Smooth muscle cell of the brain vasculature (primary cell): ENCODE measurements at places on chromosomes 4 and X.

DNA sequence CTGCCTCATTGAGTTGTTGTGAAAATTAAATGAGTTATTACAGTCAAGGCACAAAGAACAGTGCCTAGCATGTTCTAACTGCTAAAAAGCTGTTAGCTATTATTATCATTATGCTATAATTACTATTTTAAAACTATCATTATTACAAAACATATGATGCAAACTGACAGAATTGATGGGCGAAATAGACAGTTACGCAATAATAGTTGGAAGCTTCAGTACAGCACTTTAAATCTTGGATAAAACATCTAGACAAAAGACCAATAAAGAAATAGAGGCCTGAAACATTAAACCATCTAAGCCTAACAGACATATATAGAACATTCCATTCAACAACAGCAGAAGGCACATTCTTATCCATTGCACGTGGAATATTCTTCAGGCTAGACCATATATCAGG is 73.0 kb downstream of the TAB3 start:
- no peak for DNase-seq

DNA sequence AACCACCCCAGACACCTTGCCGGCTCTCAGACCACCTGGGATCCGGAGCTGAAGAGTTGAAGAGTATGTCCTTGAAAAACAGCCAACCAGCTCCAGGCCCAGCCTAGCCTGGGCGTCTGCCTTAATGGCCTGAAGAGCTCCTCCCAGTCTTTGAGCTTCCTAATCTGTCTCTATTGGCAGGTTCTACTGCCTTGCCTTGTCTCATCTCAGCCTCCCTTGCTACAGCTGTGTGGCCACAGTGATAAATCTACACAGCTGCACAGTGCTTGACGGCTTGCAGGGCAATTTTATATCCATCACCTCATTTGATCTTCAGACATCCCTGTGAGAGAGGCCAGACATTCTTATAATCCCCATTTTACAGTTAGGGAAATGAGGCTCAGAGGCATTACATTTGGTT is 19.9 kb downstream of the AWAT2 start:
- no peak for DNase-seq

DNA sequence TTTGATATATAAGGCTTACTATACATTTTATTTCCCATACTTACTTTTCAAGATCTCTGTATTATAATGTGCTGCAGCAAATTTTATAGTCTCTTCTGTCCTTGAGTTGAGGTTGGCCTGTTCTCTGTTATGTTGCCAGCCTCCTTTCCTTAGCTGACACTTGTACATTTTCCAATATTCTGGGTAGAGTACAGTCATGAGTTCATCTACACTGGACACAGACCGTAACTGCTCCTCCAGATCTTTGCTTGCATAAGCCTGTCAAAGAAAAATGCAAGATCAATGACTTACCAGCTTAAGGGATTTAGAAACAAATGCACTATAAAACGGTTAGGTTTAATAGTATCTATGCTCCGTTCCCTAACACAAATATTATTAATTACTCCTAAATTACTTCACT is 63.2 kb downstream of the VEGFC start:
- no peak for DNase-seq

DNA sequence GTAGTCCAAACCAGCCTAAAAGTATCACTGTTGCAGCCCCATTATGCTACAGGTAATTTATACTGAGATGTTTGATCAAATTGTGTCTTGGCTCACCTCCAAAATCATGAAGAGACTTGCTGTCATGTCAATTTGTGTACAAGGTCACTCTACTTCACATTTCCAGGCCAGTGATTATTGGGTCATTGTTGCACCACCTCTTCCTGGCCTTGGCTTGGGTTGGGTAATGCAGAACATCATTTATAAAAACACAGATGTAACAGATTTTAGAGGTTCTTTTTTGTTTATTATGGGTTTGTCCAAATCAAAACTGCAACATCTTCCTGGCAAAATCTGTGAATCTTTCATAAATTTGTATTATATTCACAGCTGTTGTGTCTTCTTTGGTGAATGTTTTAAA is 459.5 kb downstream of the ANKRD50 start:
- no peak for DNase-seq

DNA sequence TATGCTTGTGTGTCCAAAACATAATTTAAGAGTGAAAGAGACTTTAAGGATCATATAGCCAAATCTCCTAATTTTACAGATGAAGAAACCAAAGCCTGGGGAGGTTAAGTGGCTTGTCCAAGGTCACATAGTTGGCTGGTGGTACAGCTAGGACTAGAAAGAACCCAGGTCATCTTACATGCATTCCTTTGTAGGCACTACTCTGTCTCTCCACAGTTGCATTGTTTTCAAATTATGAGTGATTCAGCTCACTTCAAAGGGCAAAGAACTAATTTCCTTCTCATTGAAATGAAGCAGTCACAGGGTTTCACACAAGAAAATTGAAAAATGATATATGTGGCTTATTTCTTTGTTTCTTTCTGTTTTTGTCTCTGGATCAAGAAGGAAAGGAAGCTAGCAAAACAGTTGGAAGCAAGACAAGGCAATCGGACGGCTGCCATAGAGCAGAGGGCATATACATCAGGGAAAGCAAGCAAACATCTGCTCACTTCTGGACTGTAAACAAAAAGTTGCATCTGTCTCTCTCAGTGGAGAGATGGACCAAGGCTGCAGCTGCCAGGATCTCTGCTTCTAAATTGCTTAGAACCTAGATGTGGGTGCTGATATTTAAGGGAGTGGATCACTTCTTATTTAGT is 107.5 kb upstream of the AMOT start:
- no peak for DNase-seq

DNA sequence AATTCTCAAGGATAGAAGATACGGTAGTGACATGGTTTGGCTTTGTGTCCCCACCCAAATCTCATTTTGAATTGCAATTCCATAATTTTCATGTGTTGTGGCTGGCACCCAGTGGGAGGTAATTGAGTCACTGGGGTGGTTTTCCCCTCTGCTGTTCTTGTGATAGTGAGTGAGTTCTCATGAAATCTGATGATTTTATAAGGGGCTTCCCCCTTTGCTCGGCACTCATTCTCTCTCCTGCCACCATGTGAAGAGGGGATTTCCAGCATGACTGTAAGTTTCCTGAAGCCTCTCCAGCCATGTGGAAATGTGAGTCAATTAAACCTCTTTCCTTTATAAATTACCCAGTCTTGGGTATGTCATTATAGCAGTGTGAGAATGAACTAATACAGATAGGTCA is 8.5 kb upstream of the SPANXN4 start:
- DNase-seq: no peak

DNA sequence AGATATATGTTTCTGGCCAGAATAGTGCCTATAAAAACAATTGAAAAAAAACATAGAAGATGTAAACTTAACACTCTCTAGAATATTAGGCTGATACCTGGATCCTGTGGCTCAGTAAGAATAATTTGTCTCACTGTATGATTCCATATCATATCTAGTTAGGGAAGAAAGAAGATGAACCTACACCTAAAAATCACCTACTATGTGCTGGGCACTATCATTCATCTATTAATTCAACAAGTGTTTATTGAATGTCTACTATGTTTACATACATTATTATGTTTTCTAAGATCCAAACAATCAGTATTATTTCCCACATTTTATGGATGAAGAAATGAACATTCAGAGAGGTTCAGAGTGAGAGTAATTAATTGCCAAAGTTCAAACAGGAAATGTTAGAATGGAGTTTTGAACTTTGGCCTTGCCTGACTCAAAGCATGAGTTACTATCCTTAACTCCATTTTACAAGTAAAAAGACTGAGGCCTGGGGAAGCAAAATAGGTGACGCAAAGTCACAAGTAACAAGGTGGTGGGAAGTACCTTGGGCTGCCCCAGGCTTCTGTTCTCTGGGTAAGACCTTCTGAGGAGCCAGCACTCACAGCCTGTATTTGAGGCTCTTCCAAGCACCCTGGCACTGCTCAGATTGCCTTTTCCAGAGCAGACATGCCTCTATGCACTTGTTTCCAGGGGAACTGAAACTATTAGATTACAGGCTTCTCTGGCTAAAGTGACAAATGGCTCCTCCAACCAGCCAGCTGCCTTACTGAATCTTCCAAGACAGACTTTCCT is 111.1 kb upstream of the ACSL4 start:
- no peak for DNase-seq

DNA sequence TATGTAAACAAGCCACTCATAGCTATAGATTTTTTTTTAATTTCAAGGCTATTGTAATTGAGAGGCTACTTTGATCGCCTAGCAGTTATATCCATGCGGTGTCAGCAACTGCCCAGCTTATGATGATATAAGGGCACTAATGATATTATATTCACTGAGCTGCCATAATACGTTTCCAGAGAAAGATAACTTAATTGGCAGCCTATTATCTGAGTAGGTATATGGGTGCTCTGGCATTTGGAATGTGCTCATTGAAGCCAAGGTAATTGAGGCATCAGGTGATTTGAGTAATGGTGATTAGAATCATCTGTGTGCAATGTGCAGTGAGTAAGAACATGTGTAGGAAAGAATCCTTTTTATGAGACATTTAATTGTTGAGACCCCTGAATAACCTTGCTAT is 490.0 kb downstream of the CENPC start:
- DNase-seq: no peak

DNA sequence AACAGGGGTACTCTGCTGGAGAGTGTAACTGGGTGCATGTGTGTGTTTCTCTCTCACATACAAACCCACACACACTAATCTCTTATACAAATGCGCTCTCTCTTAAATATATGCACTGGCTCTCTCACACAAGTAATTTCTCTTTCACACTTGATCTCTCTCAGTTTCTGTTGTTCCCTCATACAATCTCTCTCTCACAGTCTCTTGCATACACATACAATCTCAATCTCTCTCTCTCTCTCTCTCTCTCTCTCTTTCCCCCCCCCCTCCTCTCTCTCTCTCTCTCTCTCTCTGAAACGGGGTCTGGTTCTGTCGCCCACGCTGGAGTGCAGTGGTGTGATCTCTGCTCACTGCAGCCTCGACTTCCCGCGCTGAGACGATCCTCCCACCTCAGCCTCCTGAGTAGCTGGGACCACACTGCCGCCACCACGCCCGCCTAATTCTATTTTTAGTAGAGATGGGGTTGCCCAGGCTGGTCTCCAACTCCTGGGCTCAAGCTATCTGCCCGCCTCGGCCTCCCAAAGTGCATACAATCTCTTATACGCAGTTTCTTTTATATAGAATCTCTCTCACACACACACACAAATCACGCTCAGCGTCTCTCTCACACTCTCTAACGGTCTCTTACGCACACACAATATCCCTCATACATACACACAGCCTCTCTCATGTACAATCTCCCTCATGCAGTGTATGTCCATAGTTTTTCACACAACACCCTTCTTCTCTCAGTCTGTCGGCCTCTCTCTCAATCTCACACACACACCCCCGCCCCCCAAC is 518 bp upstream of the FAM241A start:
- peak; percentile 21 for DNase-seq

- no peak for DNase-seq
These were observed 64.3 kb downstream of the LRBA start for GRCh38 chr4:150950657-150951288.

DNA sequence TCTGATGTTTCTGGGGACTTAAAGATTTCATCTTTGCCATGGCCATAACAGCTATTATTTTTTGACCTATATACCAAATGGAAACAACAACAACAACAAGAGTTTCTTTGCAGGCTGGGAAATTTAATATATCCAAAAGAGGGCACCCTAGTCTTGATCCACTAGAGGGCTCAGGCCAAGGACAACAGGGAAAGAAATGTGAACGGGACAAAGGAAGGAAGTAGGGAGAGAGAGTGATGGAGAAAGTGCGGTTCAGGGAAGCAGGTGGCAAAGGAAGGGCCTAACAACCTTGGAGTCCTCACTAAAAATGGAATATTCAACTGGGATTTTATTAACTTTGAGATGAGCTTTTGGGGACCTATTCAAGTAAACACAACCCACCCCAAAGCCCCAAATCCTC is 67.8 kb upstream of the SCML1 start:
- DNase-seq: no peak

GRCh38 chr4:98467627-98468072 is 190.8 kb downstream of the TSPAN5 start:
- peak; percentile 81 for DNase-seq

GRCh38 chrX:150405006-150405405 is 41.9 kb downstream of the MAMLD1 start:
- no peak for DNase-seq

- DNase-seq: no peak
These were observed 191.7 kb upstream of the EDNRA start for GRCh38 chr4:147289181-147289580.

DNA sequence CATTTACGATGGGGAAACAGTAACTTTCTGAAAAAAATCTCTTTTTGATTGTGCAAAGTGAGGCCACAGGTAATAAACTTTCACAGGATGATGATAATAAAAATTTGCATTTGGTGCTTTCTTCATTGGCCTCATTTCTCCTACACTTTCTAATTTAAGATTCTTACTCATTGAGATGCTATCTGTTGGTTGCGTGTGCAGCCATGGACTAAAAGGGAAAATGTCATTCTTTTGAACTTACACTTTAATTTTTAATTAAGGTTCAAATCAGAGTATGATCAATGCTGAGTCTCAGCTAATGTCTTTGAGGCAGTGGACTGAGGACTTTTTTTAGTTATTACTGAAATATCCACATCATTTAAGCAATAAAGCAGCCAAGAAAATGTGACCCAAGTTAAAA is 87.6 kb downstream of the SEL1L3 start:
- no peak for DNase-seq

DNA sequence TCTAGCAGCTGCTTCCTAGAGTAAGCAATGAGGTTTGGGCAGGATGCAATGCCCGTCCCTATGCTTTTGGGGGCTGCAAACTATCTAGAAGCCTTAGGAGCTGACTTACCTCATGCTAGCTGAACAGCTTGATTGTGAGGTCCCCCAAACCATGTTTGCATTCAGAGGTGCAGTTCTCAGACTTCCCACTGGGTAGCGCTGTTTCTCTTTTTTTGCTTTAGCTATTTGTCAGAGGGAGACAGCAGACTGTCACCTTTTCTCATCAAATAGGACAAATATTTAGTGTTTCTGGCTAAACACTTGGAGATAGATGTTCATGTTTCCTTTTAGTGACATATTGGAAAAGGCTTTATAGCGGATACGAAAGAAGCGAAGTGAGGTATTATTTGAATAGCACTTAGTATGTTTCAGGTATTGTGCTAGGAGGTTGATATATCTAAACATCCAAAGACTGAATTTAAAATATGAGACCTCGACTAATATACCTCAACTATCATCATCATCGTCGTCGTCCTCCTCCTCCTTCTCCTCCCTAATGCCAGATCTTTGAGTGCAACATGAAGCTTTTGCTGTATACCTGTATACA is 18.7 kb upstream of the TMEM192 start:
- DNase-seq: peak; percentile 29

DNA sequence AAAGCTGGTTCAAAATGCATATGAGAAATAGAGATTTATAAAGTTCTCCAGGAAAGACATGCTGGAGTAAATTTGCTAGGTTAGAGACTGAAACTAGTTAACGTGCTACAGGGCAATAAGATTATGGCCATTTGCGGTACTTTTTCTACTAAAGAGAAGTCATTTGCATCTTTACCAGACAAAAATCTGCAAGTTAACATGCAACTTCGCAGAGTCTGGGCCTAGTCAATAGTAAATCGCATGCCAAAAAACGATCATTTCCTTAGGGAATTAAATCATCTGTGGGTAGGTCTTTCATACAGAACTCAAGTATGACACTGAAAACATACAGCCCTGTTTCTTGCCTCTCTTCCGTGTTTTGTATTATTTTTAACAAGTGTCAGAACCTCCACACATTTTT is 32.8 kb upstream of the REST start:
- no peak for DNase-seq

GRCh38 chr4:98341309-98341708 is 80.1 kb downstream of the RAP1GDS1 start:
- DNase-seq: peak; percentile 10

- DNase-seq: no peak
These were observed 136.1 kb downstream of the STIM2 start for GRCh38 chr4:26996745-26997144.
